ENCODE measurements at places on chromosomes 13 and 19.

- DNase-seq: no peak
Observed at GRCh38 chr19:32708457-32708856, 11.1 kb upstream of the TDRD12 start.

GRCh38 chr13:107681600-107681999 is 533.7 kb downstream of the LIG4 start:
- no peak for DNase-seq

DNA sequence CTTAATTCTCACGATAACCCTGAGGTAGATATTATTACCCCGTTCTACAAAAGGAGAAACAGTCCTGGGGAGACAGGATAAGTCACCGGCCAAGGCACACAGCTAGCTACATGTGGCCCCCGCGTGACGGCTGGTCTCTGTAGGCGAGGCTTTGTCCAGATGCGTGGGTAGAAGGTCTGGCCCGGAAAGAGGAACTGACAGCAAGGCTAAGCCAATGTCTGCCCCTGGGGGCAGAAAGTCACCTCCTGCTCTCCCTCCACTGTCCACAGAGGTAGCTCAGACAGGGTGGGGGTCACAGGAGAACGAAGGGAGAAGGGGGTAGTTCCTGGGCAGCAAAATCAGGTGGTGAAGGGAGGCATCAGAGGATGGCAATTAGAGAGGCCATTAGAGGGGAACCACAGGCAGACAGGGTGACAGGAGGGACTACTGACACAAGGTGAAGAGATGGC is 1.8 kb downstream of the APOC4 start:
- DNase-seq: no peak

DNA sequence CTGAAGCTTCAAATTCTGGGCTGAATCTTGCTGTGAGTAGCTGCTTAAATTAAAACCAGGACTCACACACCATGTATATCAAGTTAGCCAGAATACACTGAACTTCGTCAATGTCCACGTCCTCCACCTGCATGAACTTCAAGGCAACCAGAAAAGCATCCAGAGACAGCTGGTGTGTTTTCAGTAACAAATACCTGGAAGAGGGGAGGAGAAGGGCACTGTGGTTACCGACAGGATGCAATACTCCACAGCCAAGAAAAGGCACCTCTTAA is 20.4 kb downstream of the PROZ start:
- peak; percentile 23 for DNase-seq

DNA sequence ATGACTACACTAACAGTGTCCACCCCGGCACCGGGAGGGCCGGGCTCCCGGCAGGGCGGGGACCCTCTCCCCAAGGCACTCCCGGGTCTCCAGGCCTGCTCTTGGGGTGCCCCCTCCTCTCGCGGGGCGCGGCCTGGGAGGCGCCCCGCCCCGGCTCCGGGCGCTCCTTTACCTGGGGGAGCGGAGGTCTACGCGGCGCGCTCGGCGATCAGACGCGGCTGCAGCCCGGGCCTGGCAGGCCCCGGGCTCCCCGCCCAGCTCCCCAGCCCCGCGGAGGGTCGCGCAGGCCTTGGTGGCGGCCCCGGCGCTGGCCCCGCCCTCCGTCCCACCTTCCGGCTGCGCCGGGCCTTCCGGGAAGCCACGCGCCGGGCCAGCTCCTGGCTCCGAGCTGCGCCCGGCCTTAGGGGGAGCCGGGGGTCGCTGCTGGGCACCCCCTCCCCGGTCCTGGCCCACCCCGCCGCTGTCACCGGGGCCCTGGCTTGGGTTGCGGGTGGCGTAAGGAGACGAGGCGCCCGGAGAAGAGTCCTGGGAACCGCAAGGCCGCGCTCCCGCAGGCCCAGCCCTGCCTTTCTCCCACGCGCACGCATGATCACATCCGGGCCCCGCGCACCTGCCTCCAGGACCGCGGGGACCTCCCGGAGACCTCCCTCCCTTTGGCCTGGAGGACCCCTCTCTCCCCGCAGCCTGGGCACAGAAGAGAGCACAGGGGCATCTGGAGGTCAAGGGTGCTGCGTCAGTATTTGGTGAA is at the start of gene C19orf12:
Gene C19orf12 (minus strand): TSS at position 309 of the 748 bp plus-strand sequence. CDS start 6,848 bp downstream, outside the sequence.
- peak; percentile 25 for DNase-seq

GRCh38 chr19:29922972-29923371 is 19.1 kb upstream of the URI1 start:
- DNase-seq: no peak

- DNase-seq: no peak
Observed at GRCh38 chr13:75052616-75053015, 429.4 kb downstream of the TBC1D4 start.

DNA sequence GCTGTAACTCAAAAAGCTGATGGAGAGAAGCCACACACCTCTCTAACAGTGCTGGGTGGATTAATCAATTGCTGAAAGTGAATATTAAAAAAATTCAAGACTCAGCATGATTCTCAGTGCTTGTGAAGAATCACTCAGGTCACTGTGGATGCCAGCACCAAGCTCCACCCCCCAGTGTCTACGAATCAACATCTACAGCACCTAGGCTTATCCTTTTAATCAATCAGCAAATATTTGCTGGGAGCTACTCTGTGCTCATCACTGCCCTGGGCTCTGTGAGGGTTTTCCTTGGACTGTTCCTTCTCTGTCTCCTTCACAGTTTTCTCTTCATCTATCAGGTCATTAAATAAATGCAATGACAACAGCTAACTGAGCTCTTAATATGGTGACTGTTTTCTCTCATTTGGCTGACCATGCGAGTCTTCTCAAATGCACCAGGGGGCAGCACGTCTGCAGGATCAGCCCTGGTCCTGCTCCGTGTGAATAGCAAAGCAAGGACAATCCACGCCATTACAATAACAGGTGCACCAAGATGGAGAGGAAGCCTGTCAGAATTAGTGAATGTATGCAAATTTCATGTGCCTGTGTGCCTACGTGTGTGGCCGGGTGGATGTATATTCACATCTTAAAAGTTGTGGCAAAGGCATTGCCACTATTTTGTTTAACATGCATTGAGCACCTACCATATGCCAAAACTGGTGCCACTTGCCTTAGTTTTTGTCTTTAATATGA is 14.6 kb upstream of the C13orf42 start:
- peak; percentile 28 for DNase-seq

DNA sequence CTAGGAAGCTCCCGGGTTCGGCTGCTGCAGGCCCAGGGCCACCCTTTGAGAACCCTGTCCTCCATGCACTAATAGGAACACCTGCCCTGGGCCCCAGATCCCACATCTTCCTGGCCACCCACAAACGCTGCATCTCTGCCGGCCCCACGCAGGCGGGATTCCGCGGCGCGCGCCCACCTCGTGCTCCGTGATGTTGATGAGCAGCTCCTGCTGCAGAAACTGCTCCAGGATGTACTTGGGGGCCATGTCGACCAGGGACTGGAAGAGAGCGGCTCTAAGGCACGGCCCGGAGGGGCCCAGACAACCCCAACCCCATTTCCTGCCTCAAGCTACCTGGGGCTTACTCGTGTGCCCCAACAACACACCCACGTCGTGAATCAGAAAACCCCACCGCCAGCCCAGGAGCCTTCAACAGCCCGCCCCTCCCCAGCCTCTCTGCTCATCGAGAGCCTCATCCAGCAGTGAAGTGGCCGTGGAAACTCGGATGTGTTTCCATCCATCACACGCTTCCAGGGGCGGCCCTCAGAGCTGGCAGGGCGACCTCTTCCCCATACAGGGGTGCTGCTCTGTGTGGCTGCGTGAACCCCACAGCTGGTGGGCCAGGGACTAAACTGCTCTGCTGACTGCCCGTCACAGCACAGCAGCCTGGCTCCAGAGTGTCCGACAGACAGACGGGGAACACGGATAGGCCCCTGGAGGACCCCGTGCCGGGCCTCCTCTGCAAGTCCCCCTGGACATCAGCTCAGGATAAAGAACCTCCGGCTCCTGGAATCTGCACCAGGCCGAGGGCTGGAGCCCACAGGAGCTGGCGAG is 4.2 kb downstream of the POLR2E start:
- no peak for DNase-seq

- DNase-seq: no peak
Observed at GRCh38 chr13:78198419-78198818, 279.8 kb upstream of the EDNRB start.

GRCh38 chr19:35013820-35014754 is 14.0 kb downstream of the GRAMD1A start:
- DNase-seq: no peak

GRCh38 chr19:49889038-49889686 is 7.5 kb downstream of the IL4I1 start:
- no peak for DNase-seq

- no peak for DNase-seq
Observed at GRCh38 chr13:25371875-25372283, at the start of gene ATP8A2. ATP8A2 (plus strand) TSS chr13:25371974; CDS start chr13:25372213, 239 bp downstream.

GRCh38 chr13:27401210-27401609 is 23.2 kb upstream of the GTF3A start:
- no peak for DNase-seq

- peak; percentile 91 for DNase-seq
Observed at GRCh38 chr13:50208826-50209335, 193.6 kb downstream of the KCNRG start.

DNA sequence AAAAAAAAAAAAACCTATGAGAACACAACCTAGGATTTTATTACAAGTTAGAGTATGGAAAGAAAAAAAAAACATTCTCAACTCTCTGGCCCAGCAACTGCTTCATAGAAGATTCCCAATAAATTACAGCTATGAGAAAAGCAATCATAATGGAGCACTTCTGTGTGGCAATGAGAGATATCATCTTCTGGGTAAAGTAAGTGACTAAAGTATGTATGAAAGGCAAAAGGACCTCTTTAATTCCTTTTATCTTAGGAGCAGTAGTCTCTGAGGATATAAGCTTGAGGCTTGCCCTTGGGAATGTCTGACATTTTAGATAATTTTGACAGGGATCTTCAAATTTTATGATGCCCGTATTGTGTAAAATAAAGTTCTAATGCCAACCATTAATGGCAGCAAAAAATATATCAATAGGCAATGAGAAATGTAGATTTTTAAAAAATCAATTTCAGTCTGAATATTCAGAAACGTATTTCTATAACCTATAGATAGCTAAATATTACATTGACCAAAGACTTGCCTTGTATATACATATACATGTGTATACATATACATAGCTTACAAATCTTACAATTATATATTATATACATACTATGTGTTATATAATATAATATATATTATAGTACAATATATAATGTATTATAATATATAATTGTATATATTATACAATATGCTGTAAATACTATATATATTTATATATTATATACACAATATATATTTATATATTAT is 823.9 kb upstream of the SLITRK1 start:
- no peak for DNase-seq

DNA sequence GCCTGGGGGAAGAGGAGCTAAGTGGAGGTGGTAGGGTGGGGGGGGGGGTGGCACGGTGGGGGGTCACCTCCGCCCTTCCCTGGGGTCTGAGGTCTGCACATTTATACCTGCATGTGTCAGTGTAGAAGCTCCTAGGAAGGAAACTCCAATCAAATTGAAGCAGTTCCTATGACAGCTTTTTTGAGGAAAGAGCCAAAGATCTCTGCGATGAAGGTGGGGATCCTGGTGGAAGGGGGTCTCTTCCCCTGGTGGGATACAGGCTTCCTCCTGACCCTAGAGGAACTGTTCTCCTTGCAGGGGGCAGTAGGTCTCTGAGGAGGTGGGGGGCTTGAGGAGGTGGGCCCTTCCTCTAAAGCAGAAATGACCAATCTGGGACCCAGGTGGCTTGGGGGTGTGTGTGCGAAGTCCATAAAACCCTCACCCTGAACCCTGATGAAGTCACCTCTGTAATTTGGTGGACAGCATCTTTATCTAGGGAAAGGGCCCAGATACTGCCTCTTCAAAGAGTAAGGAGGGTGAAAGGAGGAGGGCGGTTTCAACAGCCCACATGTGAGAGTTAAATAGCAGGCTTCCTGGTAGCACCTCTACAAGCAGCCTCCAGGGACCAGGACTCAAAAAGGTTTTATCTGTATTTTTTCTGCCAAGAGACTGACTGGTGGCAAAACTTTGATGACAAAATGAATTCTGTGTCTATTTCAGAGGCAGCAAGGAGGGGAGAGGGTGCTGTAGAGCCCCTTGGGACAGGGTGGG is 12.9 kb downstream of the RANBP3 start:
- DNase-seq: no peak

GRCh38 chr13:39809466-39809865 is 154.0 kb downstream of the COG6 start:
- DNase-seq: no peak

GRCh38 chr19:41999071-41999877 is 5.2 kb upstream of the ATP1A3 start:
- DNase-seq: no peak

DNA sequence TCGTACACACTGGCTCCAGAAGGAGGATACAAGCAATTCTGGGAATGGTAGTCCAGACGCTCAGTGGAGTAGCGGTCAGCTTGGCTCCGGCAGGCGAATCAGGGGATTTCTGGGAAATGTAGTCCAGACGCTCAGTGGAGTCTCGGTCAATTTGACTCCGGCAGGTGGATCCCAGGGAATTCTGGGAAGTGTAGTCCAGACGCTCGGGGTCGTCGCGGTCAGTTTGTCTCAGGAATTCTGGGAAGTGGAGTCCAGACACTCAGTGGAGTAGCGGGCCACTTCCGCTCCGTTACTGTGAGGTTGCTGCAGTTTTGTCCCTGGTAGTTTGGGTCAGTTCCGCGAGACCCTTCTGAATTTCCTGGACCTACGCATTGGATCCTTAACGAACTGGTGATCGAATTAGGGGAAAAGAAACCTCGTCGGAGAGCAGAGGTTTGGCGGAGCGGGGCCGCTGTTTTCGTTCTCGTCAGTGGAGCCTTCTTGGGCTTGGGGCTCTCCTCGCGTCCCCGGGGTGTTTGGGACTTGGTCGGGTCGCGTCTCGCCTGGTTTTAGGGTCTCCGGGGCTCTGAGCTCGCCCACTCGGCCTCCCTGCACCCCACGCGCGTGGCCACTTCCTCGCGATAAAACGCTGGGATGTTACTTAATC is at the start of gene ZNF225:
Gene ZNF225 (plus strand): TSS at position 262 of the 646 bp plus-strand sequence. CDS start 2,429 bp downstream, outside the sequence.
- peak; percentile 98 for DNase-seq

DNA sequence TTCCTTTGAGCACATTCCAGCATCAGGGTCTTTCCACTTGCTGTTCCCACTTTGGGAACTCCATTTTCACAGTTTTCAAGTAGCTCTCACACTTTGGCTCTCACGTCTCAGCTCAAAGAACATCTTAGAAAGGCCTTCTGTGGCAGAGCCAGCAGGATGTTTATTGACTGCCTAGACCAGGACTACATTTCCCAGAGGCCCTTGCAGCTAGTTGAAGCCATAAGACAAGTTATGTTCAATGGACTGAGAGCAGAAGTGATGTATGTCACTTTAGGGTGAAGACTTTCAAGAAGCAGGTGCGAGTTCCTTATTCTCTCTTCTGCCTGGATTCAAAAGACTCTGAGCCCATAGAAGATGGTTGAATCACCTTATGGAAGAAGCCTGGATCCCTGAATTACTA is 4.3 kb upstream of the HAUS5 start:
- no peak for DNase-seq

GRCh38 chr13:45280751-45281634 is 60.0 kb downstream of the TPT1 start:
- DNase-seq: peak; percentile 74
